ENCODE measurements at places on chromosomes 12 and 14.

GRCh38 chr14:89415159-89415558, 1.9 kb downstream of the FOXN3 start:
- no peak for DNase-seq

- DNase-seq, result no peak
These were observed 145.8 kb upstream of the TMPO start for GRCh38 chr12:98369581-98369980.

- no peak for DNase-seq
These were observed 6.7 kb downstream of the TRMT5 start for GRCh38 chr14:60974090-60974651.

DNA sequence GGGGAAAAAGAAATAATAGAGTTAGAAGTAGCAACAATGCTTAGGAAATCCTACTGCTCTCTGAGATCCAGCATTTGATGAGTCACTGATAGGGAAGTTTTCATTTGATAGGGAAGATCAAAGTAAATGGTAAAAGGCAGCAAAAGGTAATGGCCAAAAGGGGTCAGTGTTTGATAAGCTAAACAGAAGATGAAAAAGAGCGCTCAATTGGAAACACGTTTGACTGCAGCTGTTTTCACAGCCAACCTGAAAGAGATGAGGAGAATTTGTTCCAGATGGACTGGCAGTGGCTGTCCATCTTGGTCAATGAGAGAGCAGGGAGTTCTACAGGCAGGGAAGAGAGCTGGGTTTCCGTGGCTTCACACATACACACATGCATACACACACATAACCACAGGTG, 264.2 kb downstream of the TMEM132C start:
- no peak for DNase-seq

- DNase-seq, result no peak
These were observed 74.9 kb upstream of the ATP2B1 start for GRCh38 chr12:89783359-89784060.

DNA sequence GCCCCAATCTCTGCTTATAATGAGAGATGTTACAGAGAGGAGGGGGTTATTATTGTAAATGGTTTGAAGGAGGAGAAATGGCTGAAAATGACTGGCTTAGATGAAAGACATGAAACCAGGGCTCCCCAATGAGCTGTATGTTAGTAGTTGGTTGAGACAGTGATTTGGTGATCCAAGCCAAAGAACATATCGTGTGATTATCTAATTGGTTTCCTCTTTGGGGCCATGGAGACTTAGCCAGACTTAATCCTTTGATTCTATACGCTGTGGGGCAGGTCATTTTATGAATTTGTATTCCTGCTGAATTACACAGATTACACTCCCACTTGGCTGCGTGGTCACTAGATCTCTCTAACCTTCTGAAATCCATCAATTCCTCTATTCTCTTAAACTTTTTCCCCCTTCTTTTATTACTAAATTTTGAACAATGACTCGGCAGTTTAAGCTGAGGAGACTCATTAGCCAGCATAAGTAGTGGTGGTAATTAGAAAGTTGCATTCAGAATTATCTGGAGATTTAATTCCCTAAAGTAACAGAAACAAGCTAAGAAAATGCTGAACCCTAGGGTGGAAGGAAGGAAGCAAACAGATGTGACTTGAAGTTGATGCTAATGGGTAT, 5.3 kb downstream of the TTC8 start:
- no peak for DNase-seq

DNA sequence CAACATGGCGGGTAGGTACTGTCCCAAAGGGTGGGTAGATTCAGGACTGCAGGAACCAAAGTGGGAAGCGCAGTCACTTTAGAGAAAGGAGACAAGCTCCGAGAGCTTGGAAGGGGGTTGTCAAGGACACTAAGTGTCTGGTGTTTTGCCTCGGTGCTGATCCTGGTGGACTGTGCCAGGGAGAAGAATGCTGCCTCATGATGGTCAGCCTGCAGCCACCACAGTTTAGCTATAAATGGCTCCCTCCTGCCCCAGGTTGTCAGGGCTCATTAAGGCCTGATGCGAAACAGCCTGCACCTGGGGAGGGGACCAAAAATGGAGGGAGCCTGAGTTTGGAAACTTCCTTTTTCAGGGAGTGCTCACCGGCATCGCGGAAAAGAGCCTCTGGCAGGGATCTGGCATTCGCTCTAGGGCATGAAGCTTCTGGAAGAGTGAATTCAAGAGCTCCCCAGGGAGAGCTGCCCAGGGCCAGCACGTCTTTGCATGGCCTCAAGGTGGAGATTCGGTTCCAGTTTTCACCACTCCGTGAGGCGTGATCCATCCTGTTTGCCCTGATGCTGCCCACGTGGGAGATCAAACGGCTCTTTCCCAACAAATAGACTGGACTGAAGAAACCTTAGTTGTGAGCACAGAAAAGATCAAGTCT, 164.0 kb downstream of the FOXN3 start:
- DNase-seq, result no peak

Data from stimulated activated CD4-positive, alpha-beta T cell treated with anti-CD3 and anti-CD28 coated beads, Interleukin-12 subunit alpha, Interleukin-12 subunit beta, amount 100 ng/mL, for 4 hours (primary cell).